Brain (organoid and tissue), 16 donors: ENCODE measurements at places on chromosomes 11 and 22.

- DNase-seq = peak; percentile 21
Observed at GRCh38 chr22:24146791-24147353, 34.4 kb upstream of the SUSD2 start.

GRCh38 chr11:12544986-12545775 is 129.0 kb upstream of the TEAD1 start:
- no peak for DNase-seq

DNA sequence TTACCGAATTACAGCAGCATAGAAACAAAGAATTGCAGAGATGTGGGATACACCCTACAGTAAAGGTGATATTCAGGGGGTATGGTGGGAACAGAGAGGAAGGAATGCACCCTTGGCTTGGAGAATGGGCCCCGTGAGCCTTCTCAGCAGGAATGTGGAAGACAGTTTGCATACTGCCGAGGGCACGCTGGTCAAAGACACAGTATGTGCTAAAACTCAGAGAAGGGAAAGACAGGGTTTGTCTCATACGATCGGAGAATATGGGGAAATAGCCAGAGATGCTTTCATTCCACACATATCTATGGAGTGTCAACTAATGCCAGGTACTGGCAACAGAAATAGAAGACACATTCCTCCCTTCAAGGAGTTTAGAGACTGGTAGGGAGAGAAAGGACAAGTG is 36.9 kb downstream of the UBASH3B start:
- DNase-seq = no peak

DNA sequence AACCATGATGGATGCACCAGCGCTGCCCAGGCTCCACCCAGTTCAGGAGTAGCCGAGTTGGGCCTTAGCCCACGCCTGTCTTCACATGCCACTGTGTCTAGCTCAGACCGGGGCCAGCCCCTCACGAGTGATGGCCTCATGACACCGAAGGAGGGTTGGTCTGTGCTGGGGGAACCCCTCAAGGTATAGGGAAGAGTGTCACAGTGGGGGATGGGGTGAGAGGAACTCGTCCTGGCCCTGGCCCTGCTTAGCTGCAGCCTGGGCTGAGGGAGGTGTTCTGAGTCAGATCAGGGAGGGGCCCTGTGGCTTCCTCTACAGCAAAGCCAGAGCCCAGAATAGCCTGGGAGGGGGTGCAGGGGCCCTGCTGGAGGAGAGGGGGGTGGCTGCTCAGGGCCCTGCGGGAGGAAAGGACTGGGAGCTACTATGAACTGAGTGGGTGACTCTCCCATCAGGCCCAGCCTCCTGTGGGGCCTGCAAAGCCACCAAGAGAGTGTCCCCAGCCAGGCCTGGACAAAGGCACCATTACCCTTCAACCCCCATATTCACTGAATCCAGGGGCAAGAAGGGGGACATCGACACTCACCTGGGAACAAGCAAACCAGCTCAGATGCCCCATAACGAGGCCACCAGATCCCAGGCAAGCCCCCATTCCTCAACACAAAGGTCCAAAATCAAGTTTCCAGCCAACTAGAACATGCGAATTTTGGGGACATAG is 41.2 kb downstream of the IGLL5 start:
- DNase-seq = no peak

GRCh38 chr11:2193099-2193887 is 21.7 kb upstream of the TH start:
- DNase-seq = no peak

DNA sequence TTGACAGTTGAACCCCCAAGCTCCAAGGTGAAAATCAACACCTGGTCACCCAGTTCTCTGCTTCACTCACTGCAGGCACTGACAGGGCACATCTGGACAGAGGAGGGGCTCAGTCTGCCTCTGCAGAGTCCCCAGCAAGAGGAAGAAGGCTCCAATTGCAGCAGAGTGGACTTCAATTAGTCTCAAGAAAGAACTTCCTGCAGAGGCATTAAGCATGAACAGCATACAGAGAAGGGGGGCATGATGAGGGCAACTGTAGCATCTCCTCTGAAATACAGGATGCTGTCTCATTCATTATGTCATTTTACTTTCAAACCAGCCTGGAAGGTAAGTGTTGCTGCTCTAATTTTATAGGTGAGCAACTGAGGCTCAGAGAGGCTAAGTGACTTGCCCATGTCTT is 11.1 kb downstream of the GDPD5 start:
- DNase-seq = no peak

GRCh38 chr11:66100272-66101065 is 30.4 kb downstream of the PACS1 start:
- DNase-seq = peak; percentile 26

- no peak for DNase-seq
Observed at GRCh38 chr11:118485273-118485672, 42.0 kb upstream of the TTC36 start.

- DNase-seq = no peak
Observed at GRCh38 chr11:88604260-88604659, 266.7 kb upstream of the CTSC start.

- no peak for DNase-seq
Observed at GRCh38 chr11:121890377-121890776, 225.6 kb downstream of the BLID start.

- peak; percentile 86 for DNase-seq
Observed at GRCh38 chr11:12110201-12110713, at the start of gene MICAL2. TSS of gene MICAL2 (plus strand) at chr11:12110590. CDS start at chr11:12162156, 51,566 bp downstream.

- no peak for DNase-seq
Observed at GRCh38 chr11:91795139-91795887, 429.3 kb upstream of the FAT3 start.

- DNase-seq = no peak
Observed at GRCh38 chr11:71843858-71844257, 10.9 kb downstream of the DEFB108B start.

- DNase-seq = no peak
Observed at GRCh38 chr22:48222742-48223487, 1460.5 kb downstream of the TBC1D22A start.

GRCh38 chr22:31583861-31584485 is 78.0 kb downstream of the PISD start:
- DNase-seq = no peak

- peak; percentile 69 for DNase-seq
Observed at GRCh38 chr11:115409691-115410220, 94.5 kb downstream of the CADM1 start.

DNA sequence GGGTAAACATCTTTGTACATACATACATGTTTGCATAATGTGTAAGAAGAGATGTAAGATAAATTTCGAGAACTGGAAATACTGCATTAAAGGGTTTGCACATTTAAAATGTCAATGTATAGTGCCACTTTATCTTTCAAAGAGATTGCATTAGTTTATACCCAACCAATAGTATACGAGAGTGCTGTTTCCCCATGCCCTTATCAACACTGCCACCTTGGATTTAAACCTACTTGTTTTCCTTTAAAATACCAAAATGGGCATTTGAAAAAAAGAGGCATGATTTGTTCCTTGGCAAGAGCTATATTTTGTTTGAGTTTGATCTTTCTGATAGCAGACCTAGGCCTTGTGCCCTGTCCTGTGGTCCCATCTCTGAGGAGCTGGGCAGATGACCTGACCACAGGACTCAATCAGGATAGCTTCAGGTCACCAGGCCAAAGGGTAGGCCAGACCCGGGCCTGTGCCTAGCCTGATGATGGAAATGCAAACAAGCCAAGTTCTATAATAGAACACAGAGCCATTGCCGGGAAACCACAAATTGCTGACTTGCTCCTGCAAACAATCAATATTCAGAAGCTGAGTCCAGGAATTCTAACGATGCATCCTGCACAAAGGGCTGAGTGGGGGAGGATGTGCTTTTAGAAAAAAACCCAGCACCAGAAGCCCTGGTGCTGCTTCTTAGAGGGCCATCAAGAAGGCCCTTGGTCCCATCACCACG is 16.9 kb upstream of the ALG8 start:
- peak; percentile 38 for DNase-seq

DNA sequence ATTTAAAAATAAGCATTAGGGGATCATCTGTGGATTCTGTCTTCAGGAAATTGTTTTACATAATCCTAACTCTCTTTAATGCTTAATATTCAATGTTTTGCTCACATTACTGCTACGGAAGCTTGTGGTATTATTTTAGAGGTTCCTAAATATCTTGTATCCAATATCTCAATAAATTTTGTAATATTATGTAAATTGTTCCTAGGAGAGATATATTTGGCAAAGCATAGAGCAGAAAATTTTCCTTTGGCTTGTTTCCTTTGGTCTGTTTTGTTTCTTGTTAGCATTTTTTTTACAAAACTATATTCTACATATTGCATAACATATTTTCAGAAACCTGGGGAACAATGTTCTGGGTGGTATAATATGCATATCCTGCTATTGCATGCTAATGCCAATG is 144.8 kb downstream of the GRIA4 start:
- DNase-seq = no peak

GRCh38 chr11:93549976-93550375 is 6.8 kb upstream of the SMCO4 start:
- DNase-seq = no peak

DNA sequence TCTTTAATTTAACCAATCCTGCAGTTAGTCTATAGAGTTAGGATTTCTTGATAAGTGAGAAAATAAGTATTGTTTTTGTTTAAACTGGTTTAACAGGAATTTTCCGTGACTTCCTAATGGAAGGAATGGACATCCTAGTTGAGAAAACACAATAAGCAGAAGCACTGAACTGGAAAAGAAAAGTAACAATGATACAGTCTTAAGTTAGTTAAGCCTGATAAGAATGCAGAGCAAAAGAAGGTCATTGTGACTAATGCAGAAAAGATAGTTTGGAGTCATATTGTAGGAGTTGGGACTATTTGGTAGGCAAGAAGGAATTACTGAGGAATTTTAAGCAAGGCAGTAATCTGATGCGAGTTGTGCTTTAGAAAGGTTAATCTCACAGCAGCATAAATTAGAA is 11.7 kb downstream of the RNF141 start:
- no peak for DNase-seq

GRCh38 chr11:112837162-112837826 is 123.9 kb upstream of the NCAM1 start:
- DNase-seq = no peak

DNA sequence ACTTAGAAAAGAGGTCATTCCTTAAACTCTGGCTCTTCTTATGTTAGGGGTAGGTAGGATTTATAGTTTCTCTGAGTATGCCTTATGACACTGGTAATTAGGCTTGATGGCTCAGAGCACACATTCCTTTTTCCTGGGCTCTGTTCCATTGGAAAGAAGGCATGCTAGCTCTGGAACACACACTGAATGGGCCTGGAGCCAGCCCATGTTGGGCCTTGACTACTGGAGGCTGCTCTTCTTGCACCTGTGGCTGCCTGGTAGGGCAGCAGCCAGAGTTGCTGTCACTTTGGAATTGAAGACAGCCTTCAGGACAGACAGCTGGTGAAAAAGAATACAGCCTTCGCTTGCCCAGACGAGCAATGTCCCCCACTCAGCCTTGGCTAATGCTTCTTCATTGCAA is 18.2 kb downstream of the MCAM start:
- peak; percentile 40 for DNase-seq

- no peak for DNase-seq
Observed at GRCh38 chr11:112465433-112466024, 204.9 kb upstream of the PLET1 start.

- DNase-seq = peak; percentile 78
Observed at GRCh38 chr11:120180551-120181232, 30.1 kb upstream of the OAF start.
